Subcutaneous preadipocyte (primary cell): ENCODE measurements at places on chromosomes 12 and 14. TPM values are rescaled to one million over a fixed set of nuclear protein-coding genes. Genes with fewer than 3 reads are reported as not detected.

The STYK1 gene
- 0.59 TPM in 1 of 2 replicates, not detected in the other for total RNA-seq

The ANKS1B gene
- total RNA-seq: 5.9 and 14.3 TPM in 2 replicates

The MYF5 gene
- not detected in 2 replicates for total RNA-seq

The APOF gene
- not detected in 2 replicates for total RNA-seq

The ITPK1 gene
- total RNA-seq: 13.6 and 19.2 TPM in 2 replicates

The ZNF268 gene
- 19.1 and 20.9 TPM in 2 replicates for total RNA-seq

The OTX2 gene
- not detected in 2 replicates for total RNA-seq

The ADAM21 gene
- total RNA-seq: 0.37 and 0.39 TPM in 2 replicates

The IL22 gene
- total RNA-seq: not detected in 2 replicates

The KLHL33 gene
- under 0.01 and 0.20 TPM in 2 replicates for total RNA-seq

The TPI1 gene
- total RNA-seq: 941 and 1,349 TPM in 2 replicates

The SIRT4 gene
- total RNA-seq: 0.59 and 0.73 TPM in 2 replicates

The PSMC1 gene
- 80.5 and 104 TPM in 2 replicates for total RNA-seq

The JPH4 gene
- not detected in 2 replicates for total RNA-seq

The KRT6C gene
- not detected in 2 replicates for total RNA-seq

The SERPINA1 gene
- total RNA-seq: 0.39 TPM in 1 of 2 replicates, not detected in the other

The PTPN6 gene
- total RNA-seq: not detected in 2 replicates

The LRRC10 gene
- total RNA-seq: not detected in 2 replicates

The DACT1 gene
- total RNA-seq: 0.73 and 2.2 TPM in 2 replicates

The STAT6 gene
- total RNA-seq: 142 and 172 TPM in 2 replicates

The CSAD gene
- 8.1 and 10.0 TPM in 2 replicates for total RNA-seq

The CKB gene
- 9.2 and 13.7 TPM in 2 replicates for total RNA-seq

The ABCD2 gene
- under 0.01 TPM in 2 replicates for total RNA-seq

The CNTN1 gene
- total RNA-seq: 0.39 and 1.1 TPM in 2 replicates

The CAND1 gene
- 86.7 and 109 TPM in 2 replicates for total RNA-seq

The ANO2 gene
- not detected in 2 replicates for total RNA-seq

The TAS2R9 gene
- 0.20 TPM in 1 of 2 replicates, not detected in the other for total RNA-seq

The SLC17A8 gene
- total RNA-seq: under 0.01 TPM in 1 of 2 replicates, not detected in the other

The SERPINA10 gene
- total RNA-seq: not detected in 2 replicates

The PLEKHD1 gene
- total RNA-seq: under 0.01 TPM in 1 of 2 replicates, not detected in the other

The CSRP2 gene
- 0.73 and 2.5 TPM in 2 replicates for total RNA-seq

The PYGL gene
- total RNA-seq: 92.5 and 108 TPM in 2 replicates

The ATG14 gene
- 8.1 and 11.5 TPM in 2 replicates for total RNA-seq

The LARP4 gene
- total RNA-seq: 29.8 and 34.6 TPM in 2 replicates

The PLBD1 gene
- total RNA-seq: 1.4 and 2.9 TPM in 2 replicates

The CDK2 gene
- 19.1 and 45.5 TPM in 2 replicates for total RNA-seq

The C14orf93 gene
- total RNA-seq: 9.4 and 10.7 TPM in 2 replicates

The KRT4 gene
- not detected in 2 replicates for total RNA-seq

The AHNAK2 gene
- 136 and 164 TPM in 2 replicates for total RNA-seq

The KLRB1 gene
- total RNA-seq: not detected in 2 replicates

The SIX4 gene
- total RNA-seq: 3.3 and 10.8 TPM in 2 replicates

The JDP2 gene
- 22.4 and 25.8 TPM in 2 replicates for total RNA-seq

The DNAH10 gene
- total RNA-seq: 0.73 and 2.7 TPM in 2 replicates

The GAPDH gene
- 8,341 and 11,860 TPM in 2 replicates for total RNA-seq

The SDR9C7 gene
- not detected in 2 replicates for total RNA-seq

The C12orf54 gene
- not detected in 2 replicates for total RNA-seq
